ENCODE measurements at places on chromosomes 6 and 20.

DNA sequence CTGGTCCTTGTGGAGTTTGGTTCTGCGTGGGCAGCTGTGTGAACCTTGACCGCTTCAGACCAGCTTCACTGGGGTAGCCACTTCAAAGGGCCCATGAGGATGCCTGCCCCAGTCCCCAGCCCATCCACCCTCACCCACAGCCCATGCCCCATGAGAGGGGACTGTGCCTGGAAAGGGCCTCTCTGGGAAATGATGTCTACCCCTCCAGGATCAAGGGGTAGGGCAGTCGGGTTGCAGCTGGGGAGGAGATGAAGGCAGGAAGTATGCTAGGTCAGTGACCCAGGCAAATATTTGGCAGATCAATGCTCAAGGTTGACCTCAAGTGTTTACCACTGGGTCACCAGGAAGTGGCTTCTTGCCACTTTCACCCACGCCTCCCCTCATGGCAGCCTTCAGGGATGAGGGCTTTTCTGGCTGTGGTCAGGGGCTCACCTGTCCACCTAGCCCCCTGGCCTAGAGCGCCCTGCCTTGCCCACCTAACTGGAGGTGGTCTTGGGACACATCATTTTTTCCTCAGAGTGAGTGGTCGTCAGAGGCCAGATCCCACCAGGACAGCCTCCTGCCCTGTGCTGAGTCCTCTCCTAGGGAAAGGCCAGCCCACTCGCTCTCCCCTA is 109.5 kb downstream of the SNX5 start:
- no peak for DNase-seq

DNA sequence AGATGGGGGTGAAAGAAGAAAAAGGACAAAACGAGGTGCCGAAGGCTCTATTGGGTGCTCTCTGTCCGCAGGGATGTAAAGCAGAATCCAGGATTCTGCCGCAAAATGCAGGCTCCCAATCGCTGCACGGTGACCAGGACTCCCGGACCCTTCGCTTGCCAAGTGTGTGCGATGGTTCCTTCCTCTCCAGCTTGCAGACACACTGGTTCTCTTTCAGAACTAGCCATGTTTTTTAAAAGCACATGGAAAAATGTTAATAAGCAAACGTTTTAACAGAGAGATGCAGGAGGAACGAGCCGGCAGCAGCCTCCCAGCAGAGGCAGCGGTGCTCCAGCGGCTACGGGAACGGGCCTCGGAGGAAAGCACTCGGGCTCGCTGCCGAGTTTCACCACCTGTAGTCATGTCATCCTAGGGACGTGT is 59.6 kb downstream of the ZNF831 start:
- peak; percentile 9 for DNase-seq

GRCh38 chr6:50141100-50141499 is 91.4 kb upstream of the DEFB112 start:
- no peak for DNase-seq

DNA sequence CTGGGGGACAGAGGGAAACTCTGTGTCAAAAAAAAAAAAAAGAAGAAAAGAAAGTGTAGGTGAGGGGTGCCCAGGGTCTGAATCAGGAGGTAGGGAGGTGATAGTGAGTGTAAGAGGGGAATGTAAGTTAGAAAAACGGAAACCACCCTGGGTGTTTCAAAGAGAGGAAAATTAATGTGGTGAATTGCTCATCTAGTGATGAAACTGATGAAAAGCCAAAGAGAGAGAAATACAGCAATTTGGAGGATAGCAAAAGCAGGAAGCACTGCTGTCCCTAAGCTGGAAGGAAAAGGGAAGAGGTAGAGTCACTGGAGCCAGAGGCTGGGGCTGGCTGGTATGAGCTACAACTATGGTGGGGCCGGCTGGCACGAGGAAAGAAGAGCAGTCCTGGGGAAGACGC is 85.0 kb upstream of the CEP85L start:
- DNase-seq, result no peak

GRCh38 chr6:149888659-149889058 is 9.3 kb downstream of the RAET1E start:
- peak; percentile 39 for DNase-seq

- peak; percentile 26 for DNase-seq
These were observed 381.0 kb upstream of the SULF2 start for GRCh38 chr20:48166082-48166835.

DNA sequence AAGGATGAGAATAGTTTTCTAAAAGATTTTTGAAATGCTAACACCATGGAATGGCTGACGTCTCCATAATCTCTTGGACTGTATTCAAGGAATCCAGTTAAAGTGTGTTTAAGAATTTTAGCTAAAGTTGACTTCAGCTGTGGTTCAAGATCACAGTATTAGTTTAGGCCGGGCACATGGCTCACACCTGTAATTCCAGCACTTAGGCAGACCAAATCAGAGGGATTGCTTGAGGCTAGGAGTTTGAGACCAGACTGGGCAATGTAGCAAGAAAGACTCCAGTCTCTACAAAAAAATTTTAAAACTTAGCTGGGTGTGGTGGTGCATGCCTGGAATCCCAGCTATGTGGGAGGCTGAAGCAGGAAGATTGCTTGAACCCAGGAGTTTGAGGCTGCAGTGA is 68.2 kb downstream of the RFPL4B start:
- DNase-seq, result peak; percentile 13

DNA sequence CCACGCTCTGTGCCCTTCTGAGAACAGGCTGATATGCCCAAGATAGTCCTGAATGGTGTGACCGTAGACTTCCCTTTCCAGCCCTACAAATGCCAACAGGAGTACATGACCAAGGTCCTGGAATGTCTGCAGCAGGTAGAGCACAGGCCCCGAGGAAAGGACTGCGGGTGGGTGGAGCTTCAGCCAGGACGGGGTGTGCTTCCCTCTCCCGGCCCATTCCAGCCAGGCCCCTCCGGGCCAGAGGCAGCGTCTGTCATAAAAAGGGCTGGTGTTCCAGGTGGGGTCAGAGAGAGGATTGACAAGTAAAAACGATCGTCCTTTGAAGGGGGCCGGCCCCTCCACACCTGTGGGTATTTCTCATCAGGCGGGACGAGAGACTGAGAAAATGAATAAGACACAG is 1.3 kb downstream of the RTEL1 start:
- DNase-seq, result no peak

GRCh38 chr6:110575925-110576463 is 99.6 kb upstream of the SLC22A16 start:
- peak; percentile 20 for DNase-seq

GRCh38 chr20:47273591-47274235 is 82.8 kb downstream of the ZMYND8 start:
- peak; percentile 43 for DNase-seq

DNA sequence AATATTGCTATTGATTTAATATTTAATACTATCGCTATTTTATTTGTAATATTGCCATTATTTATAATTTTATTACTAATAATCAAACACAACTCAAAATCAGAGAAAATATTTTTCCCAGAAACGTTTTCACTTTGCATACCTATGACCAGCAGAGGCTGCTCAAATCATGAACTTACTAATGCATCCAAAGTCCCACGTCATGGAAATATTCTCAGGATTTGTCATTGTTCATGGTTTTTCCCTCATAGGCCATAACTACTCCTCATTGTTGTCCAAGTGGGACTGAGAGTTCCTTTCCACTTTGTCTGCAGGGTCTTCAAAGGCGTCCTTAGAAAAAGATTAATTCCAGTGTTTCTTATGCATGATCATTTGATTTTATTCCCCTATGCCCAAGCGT is 344.8 kb downstream of the THBS2 start:
- peak; percentile 86 for DNase-seq

DNA sequence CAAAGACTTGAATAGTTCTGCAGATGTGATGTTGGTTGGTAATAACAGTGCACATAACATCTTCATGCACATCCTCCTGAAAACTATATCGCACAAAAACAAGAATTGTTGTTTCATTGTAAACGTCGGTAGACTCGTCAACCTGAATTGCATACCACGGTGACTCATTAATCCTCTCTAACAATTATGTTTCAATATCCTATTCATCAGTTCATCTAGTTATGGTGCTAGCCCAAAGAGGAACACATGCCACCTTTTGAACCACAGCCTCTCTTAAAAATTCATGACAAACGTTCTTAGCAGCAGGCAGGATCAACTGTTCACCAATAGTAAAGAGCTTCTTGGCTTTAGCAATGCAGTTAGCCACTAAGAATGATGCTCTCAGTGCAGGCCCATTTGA is 25.0 kb downstream of the CRYBG1 start:
- DNase-seq, result no peak

DNA sequence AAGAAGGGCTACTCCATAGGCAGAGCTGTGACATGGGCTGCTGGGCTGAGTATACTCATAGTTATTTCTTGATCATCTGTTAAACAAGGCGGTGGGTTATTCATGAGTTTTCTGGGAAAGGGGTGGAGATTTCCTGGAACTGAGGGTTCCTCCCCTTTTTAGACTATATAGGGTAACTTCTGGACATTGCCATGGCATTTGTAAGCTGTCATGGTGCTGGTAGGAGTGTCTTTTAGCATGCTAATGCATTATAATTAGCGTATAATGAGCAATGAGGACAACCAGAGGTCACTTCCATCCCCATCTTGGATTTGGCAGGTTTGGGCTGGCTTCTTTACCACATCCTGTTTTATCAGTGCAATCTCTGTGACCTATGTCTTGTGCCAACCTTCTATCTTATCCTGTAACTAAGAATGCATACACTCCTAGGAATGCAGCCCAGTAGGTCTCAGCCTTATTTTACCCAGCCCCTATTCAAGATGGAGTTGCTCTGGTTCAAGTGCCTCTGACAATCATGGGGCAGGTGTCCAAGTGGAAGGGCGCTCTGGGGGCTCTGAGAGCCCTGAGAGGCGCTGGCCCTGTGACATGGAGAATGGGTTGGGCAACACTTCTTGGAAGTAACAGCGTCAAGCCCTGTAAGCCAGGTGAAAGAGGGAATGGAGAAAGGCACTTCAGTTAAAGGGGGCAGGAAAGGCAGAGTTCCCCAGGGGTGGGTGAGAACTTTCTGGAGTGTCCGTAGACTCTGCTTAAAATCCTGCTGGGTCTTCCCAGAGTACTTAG is 354.2 kb upstream of the SULF2 start:
- no peak for DNase-seq

DNA sequence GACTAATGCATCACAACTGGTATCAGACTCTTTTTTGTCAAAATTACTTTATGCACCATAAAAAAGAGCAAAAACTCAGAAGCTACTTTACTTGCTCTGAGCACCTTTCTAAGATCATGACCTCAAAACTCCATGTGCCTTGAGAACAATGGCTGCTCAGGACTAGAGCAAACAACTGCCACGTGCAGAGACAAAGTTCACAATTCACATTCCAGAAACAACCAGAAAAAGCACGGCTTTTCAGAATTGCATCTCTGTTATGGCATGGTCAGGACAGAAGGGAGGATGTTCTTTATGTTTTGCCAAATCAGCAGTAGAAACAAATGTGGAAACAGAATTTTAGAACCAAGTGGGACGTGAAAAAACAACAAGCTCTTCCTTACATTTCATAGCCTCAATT is 70.5 kb downstream of the CNKSR3 start:
- no peak for DNase-seq

GRCh38 chr6:151024597-151024996 is 159.1 kb downstream of the MTHFD1L start:
- DNase-seq, result no peak

DNA sequence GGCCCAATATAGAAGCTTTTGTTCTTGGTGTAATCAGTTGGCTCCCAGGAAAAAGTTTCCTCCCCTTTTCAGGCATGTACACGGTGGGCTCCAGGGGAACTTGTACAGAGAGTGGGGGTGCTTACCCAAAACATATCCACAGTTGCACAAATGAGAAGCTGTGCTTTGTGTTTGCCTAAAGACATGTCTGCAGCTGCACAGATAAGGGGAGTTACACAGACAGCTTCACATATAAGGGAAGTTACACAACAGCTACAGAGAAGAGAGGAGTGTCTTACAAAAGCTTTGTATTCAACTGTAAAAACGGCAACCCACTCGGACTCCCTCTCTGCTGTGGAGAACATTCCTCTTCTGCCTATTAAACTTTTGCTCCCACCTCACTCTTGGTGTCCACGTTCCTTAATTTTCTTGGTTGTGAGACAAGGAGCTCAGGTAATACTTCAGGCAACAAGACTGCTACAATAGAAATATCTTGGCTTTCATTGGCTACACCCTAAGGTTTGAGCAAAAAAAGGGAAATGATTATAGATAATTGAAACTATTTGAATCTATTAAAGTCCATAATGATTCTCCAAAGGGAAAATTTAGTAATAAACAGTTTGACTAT is 7.4 kb upstream of the PNRC1 start:
- peak; percentile 74 for DNase-seq

GRCh38 chr6:16523606-16524379 is 237.5 kb downstream of the ATXN1 start:
- peak; percentile 95 for DNase-seq

GRCh38 chr6:40138273-40138720 is 204.0 kb upstream of the MOCS1 start:
- DNase-seq, result no peak

DNA sequence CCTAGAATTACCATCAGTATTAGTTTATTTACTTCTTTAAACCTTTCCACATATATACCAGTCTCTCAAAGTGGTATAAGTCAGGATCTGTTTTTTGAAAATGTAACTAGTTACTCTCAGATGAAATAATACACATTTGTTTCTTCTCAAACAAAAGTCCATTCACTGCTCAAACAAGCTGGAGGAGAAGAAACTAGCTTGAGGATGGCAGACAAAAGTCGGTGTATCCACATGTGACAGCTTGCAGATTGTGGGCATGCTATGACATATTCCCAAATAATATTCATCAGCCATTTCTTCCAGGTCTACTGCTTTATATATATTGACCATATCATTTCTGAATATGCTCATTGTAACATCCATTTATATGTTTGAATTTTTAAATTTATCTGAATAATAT is 197.4 kb upstream of the KCNQ5 start:
- DNase-seq, result no peak

DNA sequence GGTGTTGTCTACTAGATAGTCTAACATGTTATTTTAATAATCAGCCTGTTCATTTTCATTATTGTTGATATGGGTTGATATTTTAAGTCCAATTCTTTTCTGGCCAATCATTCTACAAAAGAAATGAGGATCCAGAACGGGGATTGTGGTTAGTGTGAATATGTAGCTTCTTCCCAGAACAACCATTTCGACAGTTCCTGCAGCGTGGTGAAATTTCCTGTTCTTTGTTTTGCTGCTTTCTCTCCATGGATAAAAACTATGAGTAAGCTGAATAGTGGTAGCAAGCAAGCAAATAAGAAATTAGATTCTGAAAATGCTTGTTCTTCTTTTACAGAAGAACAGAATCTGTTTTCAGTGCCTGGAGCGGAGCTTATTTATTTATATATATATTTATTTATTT is 65.5 kb upstream of the F13A1 start:
- no peak for DNase-seq

GRCh38 chr6:44457596-44457995 is 70.1 kb downstream of the CDC5L start:
- no peak for DNase-seq

DNA sequence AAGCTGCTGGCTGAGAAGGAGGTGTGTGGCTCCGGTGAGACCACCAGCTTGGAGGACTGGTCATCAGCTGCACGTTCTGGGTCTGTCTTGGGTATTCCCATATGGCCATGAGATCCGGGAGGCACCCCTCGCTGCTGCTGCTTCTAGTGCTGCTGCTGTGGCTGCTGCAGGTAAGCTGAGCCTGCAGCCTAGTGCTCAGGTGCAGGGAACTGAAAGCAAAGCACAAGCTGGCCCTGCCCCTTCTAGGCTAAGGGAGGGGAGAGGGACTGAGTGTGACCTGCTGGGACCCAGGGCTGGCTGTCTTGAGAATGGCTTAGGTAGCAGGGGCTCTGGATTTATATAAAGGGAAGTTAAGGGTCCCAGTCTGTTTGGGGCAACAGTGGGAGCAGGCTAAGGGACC is 403 bp downstream of the CDH26 start:
- no peak for DNase-seq

- peak; percentile 64 for DNase-seq
These were observed 2.4 kb upstream of the MICB start for GRCh38 chr6:31495580-31495979.

Data from choroid plexus epithelial cell (primary cell).